ENCODE measurements at places on chromosomes 7 and 10. TPM values are rescaled to one million over a fixed set of nuclear protein-coding genes. Genes with fewer than 3 reads are reported as not detected.
A peak's percentile ranks its signal among the peaks of the same experiment; 100 is the strongest.

The DOCK1 gene
- 0.37 TPM for polyA plus RNA-seq

The SSC4D gene
- polyA plus RNA-seq = not detected

The ZNF479 gene
- polyA plus RNA-seq = not detected

The EBF3 gene
- polyA plus RNA-seq = not detected

The SORCS1 gene
- polyA plus RNA-seq = not detected

The CLRN3 gene
- polyA plus RNA-seq = not detected

The LRRD1 gene
- polyA plus RNA-seq = not detected

- no peak for DNase-seq
Measured at GRCh38 chr7:156230576-156230975, 410.0 kb upstream of the RNF32 start.

DNA sequence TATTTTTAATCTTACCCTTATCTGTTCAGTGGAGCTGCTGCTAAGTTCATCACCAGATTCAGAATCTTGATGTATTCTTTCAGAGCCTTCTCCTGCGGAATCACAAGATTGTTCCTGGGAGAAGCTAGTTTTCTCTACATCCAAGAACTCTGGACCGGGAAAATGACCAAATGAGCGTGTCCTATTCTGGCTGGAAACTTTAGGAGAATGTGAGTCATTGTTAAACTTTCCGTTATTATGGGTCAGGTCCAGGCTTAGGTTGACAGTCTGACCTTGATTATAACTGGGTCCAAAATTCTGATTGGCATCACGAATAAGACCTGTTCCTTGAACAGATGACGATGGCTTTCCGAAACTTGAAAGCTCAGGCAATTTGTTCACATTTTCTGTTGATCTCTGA is 20.5 kb downstream of the ARHGAP12 start:
- no peak for DNase-seq

DNA sequence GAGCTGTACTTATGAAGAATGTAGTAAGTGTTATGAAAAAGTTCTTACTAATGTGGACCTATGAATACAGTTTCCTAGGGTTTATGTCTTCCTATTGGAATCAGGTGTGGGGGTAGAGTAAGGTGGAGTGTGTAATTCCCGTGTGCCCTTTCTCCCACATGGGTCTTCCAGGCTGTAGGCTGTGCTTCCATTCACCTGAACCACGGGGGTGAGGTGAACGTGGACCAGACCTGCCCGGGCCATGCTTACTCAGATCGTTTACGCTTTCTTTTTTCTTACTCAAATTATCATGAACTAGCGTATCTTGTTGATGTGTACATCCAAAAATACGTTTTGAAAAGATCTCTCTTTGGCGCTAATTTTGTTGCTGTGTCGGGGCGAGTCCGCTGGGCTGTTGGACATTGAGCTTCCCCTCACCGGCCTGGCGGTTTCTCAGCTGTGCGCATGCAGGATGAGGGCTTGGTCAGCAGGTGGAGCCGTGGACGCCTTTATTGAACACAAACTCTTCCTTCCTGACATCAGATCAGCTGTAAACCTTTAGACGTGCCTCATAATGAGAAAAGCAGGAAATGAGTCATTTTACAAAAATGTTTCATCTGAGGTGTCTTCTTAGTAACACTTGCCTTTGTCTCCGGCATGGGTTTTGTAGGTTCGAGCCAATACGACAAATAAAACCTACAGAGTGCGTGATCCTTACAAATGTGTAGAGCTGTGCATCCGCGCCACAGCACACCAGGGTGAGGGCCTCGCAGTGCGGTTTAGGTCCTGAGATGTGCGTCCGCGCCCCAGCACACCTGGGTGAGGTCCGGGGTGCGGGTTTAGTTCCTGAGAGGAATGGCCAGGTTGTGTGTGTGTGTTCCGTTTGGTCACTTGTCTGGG is 53.8 kb downstream of the WDR37 start:
- DNase-seq = peak; percentile 54

DNA sequence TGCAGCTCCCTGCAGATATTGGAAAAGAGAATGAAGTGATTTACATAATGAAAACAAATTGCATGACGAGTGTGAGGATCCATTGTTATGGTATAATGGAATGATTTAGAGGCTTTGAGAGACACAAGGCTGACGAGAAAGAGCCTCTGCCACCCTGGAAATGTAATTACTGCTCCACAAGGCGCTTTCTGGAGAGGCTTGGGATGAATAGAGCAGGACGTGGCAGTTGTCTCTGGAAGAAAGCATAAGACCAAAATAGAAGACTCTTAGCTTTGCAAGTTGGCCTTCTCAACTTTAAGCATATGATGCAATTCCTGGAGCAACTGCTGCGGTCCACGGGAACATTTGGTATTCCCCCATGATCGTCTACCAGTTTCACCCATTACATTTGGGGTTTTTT is 181.9 kb upstream of the TCF7L2 start:
- no peak for DNase-seq

GRCh38 chr7:69962186-69963065 is 364.2 kb downstream of the AUTS2 start:
- no peak for DNase-seq

DNA sequence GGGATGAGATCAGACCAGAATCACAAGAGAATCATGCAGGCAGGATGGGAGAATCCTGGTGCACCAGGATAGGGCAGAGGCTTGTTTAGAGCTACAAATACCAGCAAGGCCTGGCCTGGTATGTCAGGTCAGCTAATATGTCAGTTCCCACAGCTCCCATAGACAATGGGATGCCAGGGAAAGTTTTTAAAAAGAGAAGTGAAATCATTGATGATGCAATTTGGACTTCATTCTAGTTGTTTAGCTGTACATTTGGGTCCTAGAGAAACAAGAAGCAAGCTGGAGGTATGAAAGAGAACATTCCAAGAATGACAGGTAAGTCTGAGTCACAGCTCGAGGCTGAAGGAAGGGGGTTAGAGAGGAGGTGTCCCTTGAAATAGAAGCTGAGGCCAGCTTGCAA is 45.2 kb downstream of the GPR141 start:
- no peak for DNase-seq

DNA sequence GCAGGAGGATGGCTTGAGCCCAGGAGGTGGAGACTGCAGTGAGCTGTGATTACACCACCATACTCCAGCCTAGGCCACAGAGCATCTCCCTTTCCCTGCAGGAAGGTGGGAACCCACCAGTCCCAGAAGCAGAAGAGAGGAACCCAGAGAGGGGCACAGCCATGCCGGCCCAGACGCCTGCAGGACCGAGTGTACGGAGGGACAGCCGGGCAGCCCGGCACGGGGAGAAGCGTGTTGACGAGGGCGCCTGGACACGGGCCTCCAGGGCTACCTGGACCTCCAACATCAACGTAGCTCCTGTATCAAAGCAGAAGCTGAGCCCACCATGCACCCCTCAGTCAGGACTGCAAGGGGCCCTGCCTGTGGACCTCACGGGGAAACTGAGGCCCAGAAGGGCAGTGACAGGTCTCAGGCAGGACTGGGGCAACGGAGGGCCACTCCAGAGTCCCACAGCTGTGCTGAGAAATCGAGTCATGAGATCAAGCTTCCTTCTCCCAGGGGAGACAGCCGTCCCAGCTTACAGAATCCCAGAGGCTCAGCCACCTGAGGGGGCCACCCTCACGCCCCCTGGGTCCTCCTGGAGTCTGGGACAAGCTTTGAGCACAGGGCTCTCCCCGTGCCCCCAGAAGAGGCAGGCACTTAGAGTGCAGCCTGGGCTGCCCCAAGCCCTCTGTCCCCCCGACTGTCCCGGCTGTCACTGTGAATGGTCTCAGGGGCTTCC is 43.1 kb downstream of the TNRC18 start:
- DNase-seq = no peak

DNA sequence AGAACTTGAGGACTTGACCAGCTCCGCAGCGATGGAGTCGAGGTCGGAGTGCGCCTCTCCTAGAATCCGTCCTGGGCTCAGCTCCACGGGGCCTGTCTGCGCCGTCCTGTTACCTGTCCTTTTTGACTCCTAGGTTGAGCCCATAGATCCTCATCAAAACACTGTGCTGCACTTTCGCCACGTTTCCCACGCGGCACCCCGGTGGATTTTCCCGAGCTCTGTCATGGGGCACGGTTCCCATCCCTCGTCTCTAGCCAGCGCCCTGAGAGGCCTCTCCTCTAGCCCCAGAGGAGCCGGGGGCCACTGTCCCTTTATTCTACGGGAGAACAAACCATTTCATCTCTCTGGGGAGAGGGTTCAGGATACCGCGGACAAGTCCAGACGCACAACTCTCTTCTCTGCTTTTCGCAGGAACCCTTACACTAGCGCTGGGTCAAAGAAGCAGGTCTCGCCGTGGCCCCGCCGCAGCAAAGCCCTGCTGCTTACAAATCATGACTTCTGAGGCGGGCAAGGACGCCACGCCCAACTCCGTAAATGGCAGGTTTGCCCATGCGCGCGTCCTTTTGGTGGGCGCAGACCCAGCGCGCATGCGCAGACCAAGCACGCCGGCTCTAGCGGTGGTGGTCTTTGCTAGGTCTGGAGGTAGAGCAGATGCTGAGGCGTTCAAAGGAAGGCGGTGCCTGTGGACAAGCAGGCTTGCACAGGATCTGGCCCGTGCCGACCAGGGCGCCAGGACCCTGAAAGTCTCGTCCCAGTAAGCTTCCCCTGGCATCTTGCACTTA is 10.3 kb upstream of the ANKRD7 start:
- DNase-seq = peak; percentile 71

DNA sequence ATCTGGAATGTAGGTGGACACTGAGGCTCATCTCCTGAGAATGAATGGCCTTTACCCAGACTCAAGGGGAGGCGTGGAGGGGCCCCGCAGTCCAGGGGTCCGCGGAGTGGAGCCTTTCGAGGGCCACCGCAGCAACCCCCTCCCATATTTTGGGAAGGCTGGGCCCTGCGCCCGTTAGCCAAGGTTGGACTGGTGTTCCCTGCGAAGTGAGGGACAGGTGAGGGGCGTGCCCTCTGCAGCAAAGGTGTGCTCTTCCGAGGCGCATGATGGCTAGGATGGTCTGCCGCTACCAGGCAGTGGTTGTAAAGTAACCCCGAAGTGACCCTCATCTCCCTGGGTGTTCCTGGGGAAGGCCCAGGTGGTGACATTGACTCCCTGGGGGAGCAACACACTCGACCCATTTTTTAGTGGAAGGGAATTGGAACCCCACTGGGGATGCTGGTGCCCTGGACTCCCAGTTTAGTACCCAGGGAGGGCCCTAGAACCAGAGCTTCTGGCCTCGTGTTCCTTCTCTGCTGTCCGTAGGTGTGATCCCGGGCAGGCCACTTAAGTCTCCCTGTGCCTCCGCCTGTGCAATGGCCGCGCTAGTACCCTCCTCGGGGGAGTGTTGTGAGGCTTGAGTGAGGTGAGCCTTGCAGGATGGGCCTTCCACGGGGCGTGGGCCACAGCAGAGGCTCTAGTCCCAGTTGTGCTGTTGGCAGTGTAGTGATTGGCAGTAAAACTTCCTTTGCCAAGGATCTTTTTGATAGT is 779 bp downstream of the FAM241B start:
- no peak for DNase-seq

GRCh38 chr10:124196659-124197058 is 103.3 kb upstream of the CHST15 start:
- no peak for DNase-seq

- DNase-seq = no peak
Measured at GRCh38 chr7:80213814-80214213, 79.2 kb downstream of the GNAI1 start.

DNA sequence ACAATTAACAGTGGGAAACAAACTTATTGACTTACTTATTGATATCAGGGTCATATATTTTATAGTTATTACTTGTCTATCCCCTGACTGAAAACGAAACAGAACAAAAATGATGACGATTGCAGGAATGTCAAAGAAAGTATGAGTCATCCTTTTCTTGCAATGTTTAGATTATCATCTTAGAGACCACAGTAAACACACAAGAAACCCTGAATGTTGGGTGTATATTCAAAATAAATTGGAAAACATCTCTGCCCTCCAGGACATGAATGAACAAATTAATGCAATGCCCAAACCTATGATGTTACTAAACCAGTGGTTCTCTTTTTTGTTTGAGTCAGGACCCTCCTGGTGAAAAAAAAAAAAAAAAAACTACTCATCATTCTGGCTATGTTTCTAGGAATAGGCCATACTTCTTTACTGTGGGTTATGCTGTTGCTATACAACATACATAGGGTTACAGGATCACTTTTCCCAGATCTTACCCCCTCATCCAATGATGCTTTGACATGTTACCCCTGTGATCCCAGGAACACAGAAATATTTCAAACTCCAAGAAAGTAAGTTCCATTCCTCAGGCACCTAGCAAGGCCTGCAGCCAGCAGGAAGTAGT is 623.4 kb upstream of the IGFBP3 start:
- no peak for DNase-seq

GRCh38 chr7:44320141-44320540 is 5.3 kb downstream of the CAMK2B start:
- no peak for DNase-seq

DNA sequence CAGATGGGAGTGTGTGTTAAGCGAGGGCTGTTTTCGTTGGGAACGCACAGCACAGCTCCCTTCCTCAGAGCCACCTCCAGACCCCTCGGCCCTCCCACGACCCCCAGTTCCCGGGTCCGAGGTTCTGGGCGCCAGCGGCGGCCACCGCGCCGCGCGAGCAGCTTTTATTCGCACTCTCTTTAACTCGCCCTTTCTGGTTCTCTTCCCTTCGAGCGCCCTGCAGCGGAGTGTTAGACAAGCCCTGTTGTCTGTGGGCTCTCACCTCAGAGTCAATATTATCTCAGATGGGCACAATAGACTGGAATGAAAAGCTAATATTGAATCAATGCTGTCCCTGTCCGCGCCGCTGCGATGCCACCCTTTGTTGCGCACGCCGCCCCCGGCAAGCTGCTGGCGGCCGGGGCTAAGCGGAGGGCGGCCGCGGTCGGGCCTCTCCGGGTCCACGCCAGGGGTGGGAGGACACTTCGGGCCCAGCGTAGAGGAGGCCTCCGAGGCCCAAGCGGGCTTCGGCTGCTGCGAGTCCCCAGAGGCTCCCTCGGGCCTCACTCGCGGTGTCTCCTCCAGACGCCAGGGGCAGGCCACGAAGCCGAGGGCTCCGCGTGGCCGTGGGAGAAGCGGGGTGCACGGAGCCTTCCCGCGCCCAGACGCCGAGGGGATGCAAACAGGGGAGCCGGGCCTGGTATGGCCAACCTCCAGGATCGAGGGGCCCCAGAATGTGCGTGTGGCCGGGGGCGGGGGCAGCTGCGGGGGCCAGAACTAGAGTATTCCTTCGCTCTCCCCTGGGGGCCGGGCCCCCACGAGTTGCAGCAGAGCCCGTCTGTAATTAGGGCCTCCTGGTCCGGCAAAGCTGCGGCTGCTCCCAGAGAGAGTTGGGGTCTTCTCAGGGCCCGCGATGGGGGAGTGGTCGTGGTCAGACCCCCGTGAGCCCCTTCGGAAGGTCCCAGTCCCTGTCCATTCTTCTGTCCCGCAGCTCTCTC is 7.9 kb upstream of the EMX2 start:
- no peak for DNase-seq

- DNase-seq = no peak
Measured at GRCh38 chr10:14815681-14816080, 22.2 kb downstream of the CDNF start.

- DNase-seq = no peak
Measured at GRCh38 chr7:148177972-148178371, 412.6 kb upstream of the C7orf33 start.

Data from immature natural killer cell (primary cell).